ENCODE measurements at places on chromosomes 5 and 9.
A peak's percentile ranks its signal among the peaks of the same experiment; 100 is the strongest.

- DNase-seq = peak; percentile 80
These were observed 41.9 kb downstream of the TNFAIP8 start for GRCh38 chr5:119397518-119398380.

DNA sequence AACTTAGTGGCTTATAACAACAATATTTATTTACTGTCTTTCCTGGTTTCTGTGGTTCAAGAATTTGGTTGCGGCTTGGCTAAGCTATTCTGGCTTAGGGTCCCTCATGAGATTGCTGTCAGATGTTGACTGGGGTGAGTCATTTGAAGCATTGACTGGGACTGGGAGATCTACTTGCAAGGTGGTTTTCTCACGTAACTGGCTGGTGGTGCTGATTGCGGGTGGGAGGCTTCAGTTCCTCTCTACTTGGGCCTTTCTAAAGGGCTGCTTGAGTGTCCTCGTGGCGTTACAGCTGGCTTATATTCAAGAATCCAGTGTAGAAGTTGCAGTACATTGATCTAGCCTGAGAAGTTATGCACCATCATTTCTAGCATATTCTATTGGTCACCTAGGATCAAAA lies 218.5 kb upstream of the ELAVL2 start:
- no peak for DNase-seq

- no peak for DNase-seq
These were observed 115.8 kb upstream of the STC2 start for GRCh38 chr5:173443971-173444370.

GRCh38 chr9:130630506-130631330 lies 33.7 kb upstream of the PRDM12 start:
- no peak for DNase-seq

GRCh38 chr9:677461-678097 lies 163.9 kb upstream of the DMRT1 start:
- DNase-seq = no peak

GRCh38 chr9:121050128-121050988 lies at the start of gene C5:
TSS of gene C5 (minus strand) at chr9:121050275. CDS start at chr9:121050246, 29 bp downstream.
- DNase-seq = no peak

DNA sequence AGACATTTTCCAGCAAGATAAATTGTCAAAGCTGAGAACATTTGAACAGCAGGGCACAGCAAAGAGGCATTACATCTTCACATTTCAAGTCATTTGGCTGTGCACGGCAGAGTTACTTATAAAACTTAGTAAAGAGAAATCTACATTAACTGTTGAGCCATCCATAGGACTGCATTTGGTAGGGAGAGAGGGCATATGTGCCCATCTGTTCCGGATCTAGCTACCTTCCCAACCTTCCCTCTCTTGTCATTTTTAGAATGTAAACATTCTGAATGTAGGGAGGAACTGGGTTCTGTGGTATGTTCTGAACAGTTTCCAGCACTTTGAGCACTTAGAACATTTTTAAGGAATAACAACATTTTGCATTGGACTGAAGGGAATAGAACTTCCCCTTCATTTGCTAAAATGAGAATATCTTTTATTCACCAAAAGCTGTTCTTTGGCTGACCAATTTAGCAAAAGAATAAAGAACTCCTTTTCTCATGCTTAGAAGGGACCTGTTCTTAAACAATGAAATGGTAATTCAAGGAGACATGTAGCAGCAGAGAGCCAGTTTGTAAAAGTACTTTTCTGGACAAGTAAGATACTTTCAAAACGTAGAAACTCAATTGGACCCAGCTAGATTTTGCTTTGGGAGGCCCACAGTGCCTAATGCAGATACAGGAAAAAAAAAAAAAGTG lies 104.4 kb downstream of the CETN3 start:
- DNase-seq = no peak

- DNase-seq = no peak
These were observed 17.2 kb downstream of the WDR70 start for GRCh38 chr5:37396352-37396751.

GRCh38 chr5:139698490-139699146 lies 50.5 kb downstream of the CXXC5 start:
- DNase-seq = peak; percentile 88

GRCh38 chr5:164277720-164278119 lies 772.3 kb downstream of the MAT2B start:
- DNase-seq = peak; percentile 2

GRCh38 chr9:38263532-38263931 lies 129.0 kb upstream of the ALDH1B1 start:
- peak; percentile 36 for DNase-seq

DNA sequence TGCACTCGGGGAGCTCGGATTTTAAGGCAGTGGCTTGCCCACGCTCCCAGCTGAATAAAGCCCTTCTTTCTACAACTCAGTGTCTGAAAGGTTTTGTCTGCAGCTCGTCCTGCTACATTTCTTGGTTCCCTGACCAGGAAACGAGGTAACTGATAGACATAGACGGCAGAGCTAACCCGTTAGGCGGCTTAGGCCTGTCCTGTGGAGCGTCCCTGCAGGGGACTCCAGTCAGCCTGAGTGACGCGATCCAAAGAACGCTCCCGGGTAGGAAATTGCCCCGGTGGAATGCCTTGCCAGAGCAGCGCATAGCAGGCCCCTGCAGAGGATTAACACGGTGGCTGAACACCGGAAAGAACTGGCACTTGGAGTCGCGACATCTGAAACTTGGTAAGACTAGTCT lies 1.8 kb upstream of the SELENOP start:
- no peak for DNase-seq

- no peak for DNase-seq
These were observed 30.4 kb downstream of the CSF2 start for GRCh38 chr5:132103969-132104391.

- no peak for DNase-seq
These were observed 31.3 kb upstream of the COL15A1 start for GRCh38 chr9:98912450-98912849.

- no peak for DNase-seq
These were observed 570.0 kb upstream of the ZNF608 start for GRCh38 chr5:125316391-125316790.

DNA sequence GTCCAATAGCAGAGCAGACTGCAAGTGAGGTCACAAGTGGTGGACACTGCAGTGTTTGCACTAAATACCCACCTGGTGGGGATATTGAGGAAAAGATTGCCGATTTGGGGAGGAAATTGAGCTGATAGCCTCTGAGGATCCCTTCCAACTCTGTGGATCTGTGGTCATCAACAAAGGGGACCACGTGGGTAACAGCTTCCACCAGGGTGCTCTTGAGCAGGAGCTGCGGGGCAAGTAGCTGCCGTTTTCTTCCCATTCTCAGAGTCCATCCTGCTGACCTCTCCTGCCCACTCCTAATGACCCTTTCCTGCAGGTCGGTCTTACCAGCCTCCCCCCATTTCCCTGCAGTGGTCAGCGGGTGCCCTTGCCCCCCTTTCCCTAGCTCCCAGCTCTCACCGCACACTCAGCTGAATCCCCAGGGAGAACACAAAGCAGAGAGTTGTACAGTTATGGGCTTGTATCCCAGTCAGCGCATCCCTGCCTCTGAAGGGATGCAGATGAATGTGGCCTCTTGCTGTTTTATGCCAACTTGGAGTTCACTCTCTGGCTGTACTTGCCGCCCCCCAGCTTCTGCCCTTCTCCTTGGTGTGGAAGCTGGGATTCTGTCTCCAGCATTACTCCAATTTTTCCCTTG lies 18.0 kb downstream of the DAPK1 start:
- DNase-seq = no peak

DNA sequence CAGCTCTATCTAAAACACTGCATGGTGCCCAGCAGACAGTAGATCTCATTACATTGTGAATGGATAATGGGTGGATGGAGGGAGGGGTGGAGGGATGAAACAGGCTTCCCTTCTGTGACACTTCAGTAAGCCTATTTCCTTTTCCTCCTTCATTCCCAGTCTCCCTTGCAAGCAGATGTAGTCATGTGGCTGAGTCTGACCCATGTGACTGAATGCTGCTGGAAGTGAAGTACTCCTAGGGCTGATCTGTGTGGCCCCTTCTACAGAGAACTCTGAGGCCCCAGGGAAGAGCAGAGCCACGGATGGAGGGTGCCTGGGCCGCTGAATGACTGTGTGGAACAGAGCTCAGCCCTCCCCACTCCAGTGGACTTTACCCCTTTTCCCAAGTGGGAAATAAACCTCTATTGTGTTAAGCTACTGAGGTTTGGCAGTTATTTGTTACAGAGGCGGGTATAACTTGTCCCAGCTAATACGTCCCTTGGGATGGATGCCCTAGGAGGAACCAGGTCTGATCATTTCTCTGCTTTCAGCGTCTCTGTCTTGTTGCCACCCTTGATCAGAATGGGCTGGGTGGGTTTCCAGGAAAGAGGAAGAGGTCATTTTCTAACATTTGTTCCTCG lies 176.1 kb upstream of the MVB12B start:
- no peak for DNase-seq

DNA sequence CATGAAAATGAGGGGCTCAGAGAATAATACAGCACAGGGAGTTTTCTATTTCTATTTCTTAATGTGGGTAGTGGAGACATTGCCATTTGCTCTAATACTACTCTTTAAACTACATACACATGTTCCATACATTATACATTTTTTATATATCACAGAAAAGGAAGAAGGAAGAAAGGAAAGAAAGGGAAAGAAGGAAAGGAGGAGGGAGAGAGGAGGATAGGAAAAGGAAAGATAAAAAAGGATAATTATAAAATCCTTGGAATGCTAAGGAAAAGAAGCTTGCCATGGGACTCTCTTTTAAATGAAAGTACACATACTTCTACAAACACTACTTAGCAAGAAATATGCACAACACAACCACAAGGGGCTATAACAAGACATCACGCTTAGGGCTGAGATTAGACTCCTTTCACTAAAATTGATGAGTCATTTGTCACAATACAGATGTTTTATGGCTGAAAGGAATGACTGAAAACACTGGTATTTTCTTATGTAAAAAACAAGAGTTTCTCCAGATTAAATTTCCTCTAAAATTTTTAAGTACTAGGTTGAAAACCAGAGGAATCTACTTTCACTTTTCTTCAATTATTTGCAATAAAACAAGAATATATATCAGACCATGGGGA lies 219.8 kb downstream of the ARL15 start:
- peak; percentile 94 for DNase-seq

DNA sequence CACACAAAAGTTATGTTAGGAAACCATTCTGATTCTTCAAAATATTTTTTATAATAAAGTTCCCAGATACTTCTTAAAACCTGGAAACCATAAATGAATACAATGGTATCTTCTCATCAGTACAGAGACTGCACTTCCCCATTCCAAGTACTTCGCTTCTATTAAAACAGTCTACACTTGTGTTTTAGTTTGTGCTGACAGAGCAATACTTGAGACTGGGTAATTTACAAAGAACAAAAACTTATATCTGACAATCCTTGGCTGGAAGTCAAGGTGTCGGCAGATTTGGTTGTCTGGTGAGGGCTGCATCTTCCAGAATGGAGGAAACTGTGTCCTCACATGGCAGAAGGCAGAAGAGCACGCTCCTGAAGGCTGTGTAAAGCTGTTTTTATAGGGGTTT lies 70.1 kb downstream of the RFX3 start:
- no peak for DNase-seq

DNA sequence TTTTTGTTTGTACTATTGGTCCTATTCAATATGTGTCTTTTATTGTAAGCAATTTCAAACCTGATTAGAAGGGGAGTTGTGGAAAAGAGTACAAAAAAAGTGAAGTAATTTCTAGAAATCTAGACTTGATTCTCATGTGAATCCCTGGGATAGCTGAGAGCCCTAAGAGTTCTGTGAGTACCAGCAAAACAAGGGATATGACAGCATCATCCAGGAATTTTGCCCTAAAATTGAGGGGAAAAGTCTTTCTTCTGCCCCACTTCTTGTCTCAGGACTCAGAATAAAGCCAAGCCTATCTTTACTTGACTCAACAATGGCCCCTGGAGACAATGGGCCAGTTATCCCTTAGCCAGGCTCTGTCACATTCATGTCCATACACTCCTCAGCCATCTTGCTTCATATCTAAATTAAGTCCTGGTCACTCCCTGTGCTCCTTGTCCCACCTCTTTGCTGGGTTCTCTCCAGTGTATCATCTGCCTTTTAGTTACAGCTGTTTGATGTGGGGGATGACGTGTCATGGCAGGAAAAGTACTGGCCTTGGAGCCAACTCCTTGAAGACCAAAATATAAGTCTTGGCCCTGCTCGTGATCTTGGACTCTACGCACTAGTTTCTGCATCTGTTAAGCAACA lies 81.2 kb downstream of the ADAMTS12 start:
- peak; percentile 72 for DNase-seq

DNA sequence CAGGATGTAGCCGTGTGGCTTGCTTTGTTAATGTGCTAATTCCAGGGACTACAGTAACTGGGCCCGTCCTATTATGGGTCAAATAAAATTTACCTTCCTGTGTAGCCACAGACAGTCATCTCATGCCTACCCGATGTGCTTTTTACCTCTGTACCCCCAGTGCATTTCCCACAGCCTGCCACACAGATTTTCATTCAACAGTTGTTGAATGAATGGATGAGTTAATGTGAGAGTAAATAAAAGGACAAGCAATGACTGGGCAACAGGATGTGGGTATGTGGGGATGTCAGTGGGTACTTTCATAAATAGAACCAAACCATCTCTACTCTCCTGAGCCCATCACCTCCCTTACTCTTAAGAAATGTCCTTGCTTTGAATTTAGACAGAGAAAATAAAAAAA lies 441.2 kb upstream of the ZNF462 start:
- no peak for DNase-seq

DNA sequence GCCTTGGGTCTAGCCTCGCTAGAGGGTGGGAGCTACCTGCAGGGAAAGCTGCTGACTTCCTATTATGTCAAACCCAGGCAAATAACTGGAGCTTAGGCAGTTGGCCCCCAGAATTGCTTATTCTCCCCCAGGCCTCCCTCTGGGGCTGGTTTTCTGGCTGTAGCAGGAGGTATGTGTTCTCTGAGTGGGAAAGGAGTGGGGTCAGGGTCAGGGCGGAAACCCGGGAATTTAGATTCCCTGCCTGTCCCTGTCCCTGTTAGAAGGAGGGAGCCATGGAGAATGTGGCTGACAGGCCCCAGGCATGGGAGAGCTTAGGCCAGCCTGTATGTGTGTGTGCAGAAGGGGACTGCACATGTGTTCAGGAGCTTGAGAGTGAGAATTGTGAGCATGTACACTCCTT lies 13.6 kb upstream of the CXXC5 start:
- no peak for DNase-seq

- peak; percentile 78 for DNase-seq
These were observed 1.1 kb downstream of the ZNF367 start for GRCh38 chr9:96417051-96417586.

DNA sequence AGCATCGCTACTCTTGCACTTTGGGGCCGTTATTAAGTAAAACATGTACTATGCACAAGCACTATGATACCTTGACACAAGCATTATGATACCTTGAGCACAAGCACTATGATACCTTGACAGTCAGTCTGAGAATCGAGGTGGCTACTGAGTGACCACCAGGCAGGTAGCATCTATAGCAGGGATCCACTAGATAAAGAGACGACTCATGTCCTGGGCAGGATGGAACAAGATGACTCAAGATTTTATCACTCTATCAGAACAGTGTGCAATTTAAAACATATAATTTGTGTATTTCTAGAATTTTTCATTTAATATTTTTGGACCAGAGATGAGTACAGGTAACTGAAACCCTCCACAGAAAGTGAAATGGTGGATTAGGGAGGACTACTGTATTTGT lies 16.9 kb downstream of the CHSY3 start:
- no peak for DNase-seq

GRCh38 chr9:92189782-92190535 lies 74.7 kb upstream of the SPTLC1 start:
- DNase-seq = no peak
